ENCODE measurements at places on chromosomes 13 and 19. TPM values are rescaled to one million over a fixed set of nuclear protein-coding genes. Genes with fewer than 3 reads are reported as not detected.
A peak's percentile ranks its signal among the peaks of the same experiment; 100 is the strongest.

SYCN gene
- total RNA-seq: not detected

ZNF221 gene
- 3.8 TPM for total RNA-seq

PTGIR gene
- 21.1 TPM for total RNA-seq

TDRD3 gene
- total RNA-seq: 9.1 TPM

DNA sequence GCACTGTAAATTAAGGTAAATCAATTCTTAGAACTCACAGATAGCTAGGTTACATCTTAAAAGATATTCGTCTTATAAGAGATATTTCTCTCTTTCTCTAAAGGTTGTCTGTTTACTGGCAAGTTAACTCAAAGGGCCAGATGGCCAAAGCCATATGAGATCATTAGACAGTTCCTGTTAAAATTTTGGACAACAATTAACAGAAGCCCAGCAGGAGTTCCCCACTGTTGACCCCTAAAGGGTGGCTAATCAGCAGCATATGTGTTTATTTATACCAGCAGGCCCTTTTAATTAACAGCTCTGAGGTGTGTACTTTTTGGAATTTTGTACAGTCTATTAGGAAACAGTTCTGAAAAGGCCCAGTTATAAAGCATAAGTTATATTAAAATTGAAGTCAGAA, 245.8 kb downstream of the LIG4 start:
- H3K27ac ChIP-seq: no peak overlapping the region
- DNase-seq: no peak
- H3K36me3 ChIP-seq: no peaks in the 10 kb centered on the region
- H3K27me3 ChIP-seq: peaks cover 3% of the 10 kb centered on the region
- no peak overlapping the region for H3K4me3 ChIP-seq

DNA sequence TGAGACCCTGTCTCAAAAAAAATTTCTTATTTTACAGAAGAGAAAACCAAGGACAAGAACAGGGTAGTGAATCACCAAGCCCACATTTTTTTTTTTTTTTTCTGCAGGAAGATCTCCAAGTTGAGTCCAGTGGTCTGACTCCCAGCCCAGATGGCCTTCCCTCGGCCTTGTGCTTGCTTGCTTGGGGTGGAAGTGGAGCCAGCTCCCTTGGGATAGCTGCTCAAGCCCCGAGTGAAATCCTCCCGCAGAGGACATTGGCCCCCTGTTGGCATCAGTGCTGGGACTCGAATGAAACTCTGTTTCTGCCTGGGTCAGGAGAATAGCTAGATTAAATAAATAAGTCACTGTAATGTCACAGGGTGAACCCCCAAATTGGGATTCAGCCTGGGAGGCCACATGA, 9.4 kb upstream of the NUP62 start:
- no peaks in the 10 kb centered on the region for H3K36me3 ChIP-seq
- no peak overlapping the region for H3K27ac ChIP-seq
- H3K27me3 ChIP-seq: 0 out of 2 replicates have a peak, but pooled peaks cover 10% of the 10 kb centered on the region

DNA sequence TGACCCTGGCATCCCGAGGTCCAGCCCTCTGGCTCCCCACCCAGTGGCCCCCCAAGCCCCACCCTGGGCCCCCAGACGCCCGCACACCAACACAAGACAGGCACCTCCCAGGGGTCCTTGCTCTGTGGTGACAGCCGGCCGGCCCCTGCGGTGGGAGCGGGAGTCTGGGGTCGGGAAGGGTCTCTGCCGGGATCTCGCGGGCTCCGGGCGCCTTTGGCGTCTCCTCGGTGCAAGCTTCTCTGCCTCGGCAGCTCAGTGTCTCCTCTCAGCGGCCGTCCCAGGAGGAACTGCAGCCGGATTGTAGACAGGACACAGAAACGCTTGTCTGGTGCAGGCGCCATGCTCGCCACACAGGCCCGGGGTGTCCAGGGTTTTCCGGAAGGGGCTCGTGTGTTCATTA, 43.7 kb downstream of the TMEM255B start:
- H3K4me3 ChIP-seq: no peak overlapping the region
- no peaks in the 10 kb centered on the region for H3K36me3 ChIP-seq
- DNase-seq: no peak
- no peaks in the 10 kb centered on the region for H3K27me3 ChIP-seq
- 0 out of 2 replicates have a peak, but pooled peaks cover 3% of the 10 kb centered on the region for H3K4me1 ChIP-seq

DNA sequence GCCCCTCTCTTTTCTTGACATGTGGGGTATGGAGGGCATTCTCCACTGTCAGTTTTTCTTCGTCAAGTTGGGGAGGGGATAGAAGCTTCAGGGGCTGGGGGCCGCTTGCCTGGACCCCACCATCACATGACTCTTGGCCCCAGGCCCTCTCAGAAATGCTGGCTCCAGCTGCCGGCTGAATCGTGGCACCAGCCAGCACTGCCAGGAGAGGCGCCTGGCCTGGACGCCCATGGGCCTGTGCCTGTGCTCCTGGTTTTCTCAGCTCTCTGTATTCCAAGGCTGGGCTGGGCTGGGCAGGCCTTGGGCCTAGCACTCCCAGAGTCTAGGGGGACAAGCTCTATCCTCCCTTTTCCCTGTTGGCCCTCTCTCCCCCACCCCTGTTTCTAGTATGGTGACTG, 38.6 kb downstream of the LYL1 start:
- peak overlapping the region; percentile 27 for H3K27ac ChIP-seq
- no peaks in the 10 kb centered on the region for H3K36me3 ChIP-seq
- H3K4me1 ChIP-seq: peaks cover 25% of the 10 kb centered on the region
- H3K27me3 ChIP-seq: no peaks in the 10 kb centered on the region

GRCh38 chr13:27263438-27263837, 7.2 kb upstream of the RASL11A start:
- no peak overlapping the region for H3K4me3 ChIP-seq
- H3K4me1 ChIP-seq: peaks cover 13% of the 10 kb centered on the region
- peaks cover 13% of the 10 kb centered on the region for H3K36me3 ChIP-seq
- DNase-seq: peak; percentile 24

GRCh38 chr19:45809643-45810159, 5.4 kb downstream of the RSPH6A start:
- H3K27me3 ChIP-seq: no peaks in the 10 kb centered on the region
- DNase-seq: peak; percentile 58
- peaks cover 18% of the 10 kb centered on the region for H3K4me1 ChIP-seq
- H3K4me3 ChIP-seq: 0 out of 2 replicates have a peak overlapping the region, but pooled peaks have one; percentile 4
- H3K36me3 ChIP-seq: no peaks in the 10 kb centered on the region

- H3K4me3 ChIP-seq: no peak overlapping the region
- no peaks in the 10 kb centered on the region for H3K27me3 ChIP-seq
- no peaks in the 10 kb centered on the region for H3K4me1 ChIP-seq
- no peak for DNase-seq
- H3K27ac ChIP-seq: no peak overlapping the region
- H3K36me3 ChIP-seq: no peaks in the 10 kb centered on the region
Observed at GRCh38 chr19:32876919-32877285, 7.3 kb upstream of the SLC7A9 start.
